ENCODE measurements at places on chromosomes 12 and 14. TPM values are rescaled to one million over a fixed set of nuclear protein-coding genes. Genes with fewer than 3 reads are reported as not detected.

GRCh38 chr14:97251491-97252155 lies 454.4 kb downstream of the VRK1 start:
- no peaks in the 10 kb centered on the region for H3K27me3 ChIP-seq
- no peak overlapping the region for H3K27ac ChIP-seq
- no peaks in the 10 kb centered on the region for H3K4me1 ChIP-seq
- H3K36me3 ChIP-seq = no peaks in the 10 kb centered on the region
- H3K4me3 ChIP-seq = no peak overlapping the region
- no peak for DNase-seq

DNA sequence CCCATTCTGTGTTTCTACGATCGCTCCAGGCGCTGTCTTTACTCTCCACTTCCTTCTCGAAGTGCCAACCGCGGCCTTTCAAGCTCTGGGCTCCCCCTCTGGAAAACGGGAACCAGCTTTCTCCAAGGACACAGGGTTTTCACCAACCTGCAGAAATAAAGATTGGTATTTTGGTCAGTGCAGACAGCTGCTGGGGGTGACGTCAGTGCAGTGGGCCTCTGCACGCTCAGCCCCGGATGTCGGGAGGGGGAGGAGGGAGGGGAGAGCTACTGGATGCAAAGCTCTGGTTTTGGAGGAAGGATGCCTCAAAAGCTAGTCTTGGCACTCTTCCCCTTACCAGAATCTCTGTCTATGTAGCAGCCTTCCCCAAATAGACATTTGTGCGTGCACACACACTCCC lies 19.9 kb downstream of the HRK start:
- no peaks in the 10 kb centered on the region for H3K27me3 ChIP-seq
- H3K27ac ChIP-seq = no peak overlapping the region
- H3K4me1 ChIP-seq = no peaks in the 10 kb centered on the region
- no peak for DNase-seq

TAS2R7 gene
- not detected for total RNA-seq

- no peak overlapping the region for H3K4me3 ChIP-seq
- no peak overlapping the region for H3K27ac ChIP-seq
- no peaks in the 10 kb centered on the region for H3K36me3 ChIP-seq
- DNase-seq = no peak
Observed at GRCh38 chr14:51157012-51157411, 62.1 kb upstream of the TRIM9 start.

- peaks cover 29% of the 10 kb centered on the region for H3K36me3 ChIP-seq
- no peaks in the 10 kb centered on the region for H3K27me3 ChIP-seq
- DNase-seq = no peak
- no peak overlapping the region for H3K4me3 ChIP-seq
- no peaks in the 10 kb centered on the region for H3K4me1 ChIP-seq
Observed at GRCh38 chr14:99936738-99937474, 128.3 kb upstream of the EVL start.

CPSF6 gene
- 35.2 TPM for total RNA-seq

LGR5 gene
- total RNA-seq = not detected

DNA sequence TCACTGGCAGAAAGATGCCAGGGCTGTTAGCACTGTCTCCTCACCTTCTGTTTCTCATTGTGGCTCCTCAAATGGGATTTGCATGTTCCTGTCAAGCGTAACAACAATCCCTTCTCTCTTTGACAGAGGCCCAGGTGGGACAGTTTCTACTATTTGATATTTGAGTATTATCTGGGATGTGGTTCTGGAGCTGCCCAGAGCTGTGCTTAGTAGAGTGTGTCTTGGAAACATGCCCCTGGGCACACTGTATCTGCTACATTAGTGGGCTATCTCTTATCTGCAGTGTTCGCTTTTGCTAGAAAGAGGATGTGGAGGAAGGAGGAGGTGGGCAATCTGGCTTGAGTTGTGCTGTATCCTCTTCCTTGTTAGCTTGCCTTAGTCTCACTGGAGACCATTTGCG lies 3.8 kb upstream of the ACADS start:
- H3K4me3 ChIP-seq = no peak overlapping the region
- H3K36me3 ChIP-seq = peaks cover 71% of the 10 kb centered on the region
- no peaks in the 10 kb centered on the region for H3K4me1 ChIP-seq
- no peak overlapping the region for H3K27ac ChIP-seq
- no peak for DNase-seq

FOXG1 gene
- not detected for total RNA-seq

DNA sequence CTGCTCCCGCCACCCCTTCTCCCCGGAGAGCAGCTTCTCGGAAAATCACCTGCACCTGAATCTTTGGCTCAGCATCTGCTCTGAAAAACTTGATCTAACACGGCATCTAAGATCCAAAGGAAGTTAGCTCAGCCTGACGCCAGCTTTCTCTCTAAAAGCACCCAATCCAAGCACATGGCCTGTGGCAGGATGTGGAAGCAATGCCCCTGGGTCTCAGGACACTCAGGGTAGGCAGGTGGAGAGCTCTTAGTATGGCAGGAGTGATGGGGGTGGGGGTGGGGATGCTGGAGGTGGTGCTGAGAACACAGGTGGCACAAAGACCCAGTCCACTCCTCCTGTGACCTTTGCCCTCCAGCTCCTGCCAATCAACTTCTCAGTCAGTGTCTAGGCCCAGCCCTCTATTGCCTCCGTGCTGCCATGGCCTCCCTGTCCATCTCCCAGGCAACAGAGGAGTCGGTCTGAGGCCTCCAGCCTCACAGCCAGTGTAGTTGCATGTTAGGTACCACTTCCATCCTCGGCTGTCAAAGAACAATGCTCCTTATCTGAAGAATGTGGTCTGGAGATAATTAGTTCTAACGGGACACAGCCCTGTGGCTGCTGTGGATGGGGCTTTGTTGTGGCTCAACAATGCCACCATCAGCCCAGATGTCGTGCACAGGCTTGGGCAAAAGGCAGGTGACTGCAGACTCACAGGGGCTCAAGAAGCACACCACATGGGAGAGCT lies 180.0 kb upstream of the C14orf180 start:
- no peak overlapping the region for H3K27ac ChIP-seq
- no peak overlapping the region for H3K4me3 ChIP-seq
- no peaks in the 10 kb centered on the region for H3K36me3 ChIP-seq
- DNase-seq = no peak
- peaks cover 2% of the 10 kb centered on the region for H3K27me3 ChIP-seq
- no peaks in the 10 kb centered on the region for H3K4me1 ChIP-seq

PIWIL1 gene
- not detected for total RNA-seq

DNA sequence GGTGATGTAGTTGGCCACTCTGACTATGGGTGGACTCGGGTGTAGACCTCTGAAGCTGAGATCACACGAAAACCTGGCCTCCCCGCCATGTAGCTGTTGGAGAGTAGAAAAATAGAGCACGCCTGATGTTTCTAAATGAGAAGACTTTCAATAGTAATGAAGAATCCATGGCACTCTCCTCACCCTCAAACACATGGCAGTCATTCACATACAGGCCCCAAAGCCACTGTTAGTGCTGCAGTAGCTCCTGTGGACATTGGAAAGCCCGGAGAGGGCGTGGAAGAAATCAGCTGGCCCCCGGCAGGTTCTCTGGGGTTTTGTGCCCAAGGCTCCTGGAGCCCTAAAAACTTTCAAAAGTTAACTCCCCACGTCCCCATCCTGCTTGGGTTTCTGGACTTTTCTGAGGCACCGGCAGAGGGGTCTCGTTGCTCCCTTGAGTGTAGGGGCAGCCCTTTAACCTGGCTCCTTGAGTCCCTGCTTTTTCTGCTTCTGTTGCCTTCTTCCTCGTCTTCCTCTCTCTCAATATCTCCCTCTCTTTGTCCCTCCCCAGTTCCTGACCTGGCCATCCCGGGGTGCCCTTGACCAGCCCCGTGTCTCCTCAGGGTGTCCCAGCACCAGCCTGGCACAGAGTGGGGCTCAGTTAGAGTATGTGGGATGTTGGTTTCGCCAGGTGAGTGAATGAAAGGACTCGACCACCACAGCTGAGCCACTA lies 8.3 kb downstream of the MEG3 start:
- no peaks in the 10 kb centered on the region for H3K4me1 ChIP-seq
- no peak overlapping the region for H3K27ac ChIP-seq
- no peak overlapping the region for H3K4me3 ChIP-seq
- no peaks in the 10 kb centered on the region for H3K36me3 ChIP-seq
- no peak for DNase-seq

GRCh38 chr12:66708704-66709456 lies 30.0 kb upstream of the GRIP1 start:
- no peaks in the 10 kb centered on the region for H3K4me1 ChIP-seq
- no peak overlapping the region for H3K27ac ChIP-seq
- no peaks in the 10 kb centered on the region for H3K27me3 ChIP-seq
- no peak overlapping the region for H3K4me3 ChIP-seq
- DNase-seq = no peak
- no peaks in the 10 kb centered on the region for H3K36me3 ChIP-seq

DNA sequence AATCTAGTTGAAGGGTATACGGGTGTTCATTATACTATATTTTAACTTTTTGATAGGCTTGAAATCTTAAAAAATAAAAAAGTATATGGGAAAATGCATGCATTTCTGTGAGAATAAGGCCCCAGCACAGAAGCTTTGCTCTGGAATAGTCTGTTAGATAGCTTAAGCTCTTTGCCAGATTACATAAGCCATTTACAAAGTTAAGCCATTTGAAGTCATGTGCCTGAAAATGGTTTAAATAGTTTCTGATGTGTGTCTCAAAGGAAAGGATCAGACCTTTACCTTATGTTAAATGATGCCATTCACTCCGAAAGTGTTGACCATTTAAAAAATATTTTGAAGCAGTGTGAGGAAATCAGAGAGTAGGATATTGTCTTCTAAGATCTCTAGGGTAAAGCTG lies 51.3 kb downstream of the WASHC4 start:
- H3K4me1 ChIP-seq = no peaks in the 10 kb centered on the region
- no peak overlapping the region for H3K27ac ChIP-seq
- peaks cover 28% of the 10 kb centered on the region for H3K36me3 ChIP-seq
- no peak overlapping the region for H3K4me3 ChIP-seq
- DNase-seq = no peak
- no peaks in the 10 kb centered on the region for H3K27me3 ChIP-seq

DNA sequence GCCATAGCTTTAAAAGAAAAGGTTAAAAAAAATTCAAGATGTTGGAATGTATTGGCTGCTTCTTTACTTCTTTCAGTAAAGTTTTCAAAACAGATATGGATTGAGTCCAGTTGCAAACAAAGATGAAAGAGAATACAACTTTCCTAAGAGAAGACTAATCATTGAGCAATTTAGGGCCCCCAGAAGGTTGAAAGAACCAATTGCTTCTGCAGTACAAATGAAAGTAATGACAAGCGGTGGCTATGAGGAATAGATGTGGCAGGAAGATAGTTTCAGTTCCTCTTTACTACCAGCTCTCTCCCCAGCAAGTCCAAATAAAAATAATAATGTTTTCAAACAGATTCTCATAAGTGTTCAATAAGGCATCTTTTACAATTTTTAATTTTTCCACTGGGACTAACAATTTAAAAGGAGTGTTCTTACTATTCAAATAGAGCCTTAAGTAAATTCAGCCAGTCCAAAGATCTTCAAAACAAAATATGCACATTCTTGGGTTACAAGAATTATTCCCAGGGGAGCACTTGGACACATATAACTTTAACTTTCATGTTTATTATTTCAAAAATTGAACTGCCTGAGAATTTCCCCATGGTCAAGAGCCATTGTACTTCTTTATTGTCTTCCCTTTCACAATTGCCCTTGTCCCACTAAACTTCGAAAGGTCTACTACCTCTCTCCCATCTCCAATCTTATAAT lies 62.3 kb upstream of the PPP1R12A start:
- peaks cover 37% of the 10 kb centered on the region for H3K4me1 ChIP-seq
- peak overlapping the region; percentile 68 for H3K27ac ChIP-seq
- DNase-seq = no peak
- H3K36me3 ChIP-seq = no peaks in the 10 kb centered on the region

DNA sequence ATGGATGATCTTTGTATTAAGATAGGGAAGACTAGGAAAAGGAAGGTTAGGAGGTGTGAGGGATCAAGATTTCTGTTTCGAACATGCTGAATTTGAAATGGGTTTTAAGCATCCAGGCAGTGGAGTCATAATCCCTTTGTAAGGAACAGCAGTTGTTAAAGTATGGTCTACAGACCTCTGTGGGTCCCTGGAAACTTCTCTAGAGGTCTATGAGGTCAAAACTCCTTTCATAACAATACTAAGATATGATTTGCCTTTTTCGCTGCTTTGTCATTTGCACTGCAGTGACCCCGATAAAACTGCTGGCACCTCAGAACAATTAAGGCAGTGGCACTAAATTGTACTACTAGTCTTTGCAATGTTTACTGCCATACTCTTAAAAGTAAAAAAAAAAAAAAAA lies 1.5 kb downstream of the RAD51AP1 start:
- no peaks in the 10 kb centered on the region for H3K36me3 ChIP-seq
- no peak overlapping the region for H3K4me3 ChIP-seq
- H3K27me3 ChIP-seq = no peaks in the 10 kb centered on the region

DNA sequence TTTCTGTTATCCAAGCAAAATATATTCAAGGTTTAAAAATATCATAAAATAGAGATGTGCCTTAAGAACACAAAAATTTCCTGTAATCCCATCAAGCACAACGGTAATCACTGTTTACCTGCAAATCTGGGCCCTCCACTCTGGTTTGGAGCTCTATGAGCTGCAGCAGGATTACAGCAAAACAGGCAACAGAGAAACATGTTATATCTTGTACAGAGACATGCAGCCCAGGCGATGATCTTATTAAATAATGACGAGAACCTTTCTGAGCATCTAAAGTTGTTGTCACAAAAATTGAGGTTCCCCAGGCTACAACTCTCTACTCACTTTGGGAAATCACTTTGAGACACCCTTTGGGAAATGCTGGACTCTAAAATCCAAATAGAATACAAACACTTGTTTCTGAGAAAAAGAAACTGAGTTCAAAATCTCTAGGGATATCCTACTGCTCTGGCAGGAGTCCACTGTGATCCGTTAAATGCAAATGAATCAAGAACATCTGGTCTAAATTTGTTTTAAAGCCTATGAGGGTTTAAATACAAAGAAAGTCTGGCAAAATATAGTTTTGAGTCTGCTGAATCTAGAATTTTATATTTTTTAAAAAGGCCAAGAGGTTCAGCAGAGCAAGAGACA lies 36.3 kb downstream of the STON2 start:
- no peaks in the 10 kb centered on the region for H3K27me3 ChIP-seq
- H3K36me3 ChIP-seq = no peaks in the 10 kb centered on the region
- H3K4me1 ChIP-seq = no peaks in the 10 kb centered on the region
- no peak for DNase-seq

DNA sequence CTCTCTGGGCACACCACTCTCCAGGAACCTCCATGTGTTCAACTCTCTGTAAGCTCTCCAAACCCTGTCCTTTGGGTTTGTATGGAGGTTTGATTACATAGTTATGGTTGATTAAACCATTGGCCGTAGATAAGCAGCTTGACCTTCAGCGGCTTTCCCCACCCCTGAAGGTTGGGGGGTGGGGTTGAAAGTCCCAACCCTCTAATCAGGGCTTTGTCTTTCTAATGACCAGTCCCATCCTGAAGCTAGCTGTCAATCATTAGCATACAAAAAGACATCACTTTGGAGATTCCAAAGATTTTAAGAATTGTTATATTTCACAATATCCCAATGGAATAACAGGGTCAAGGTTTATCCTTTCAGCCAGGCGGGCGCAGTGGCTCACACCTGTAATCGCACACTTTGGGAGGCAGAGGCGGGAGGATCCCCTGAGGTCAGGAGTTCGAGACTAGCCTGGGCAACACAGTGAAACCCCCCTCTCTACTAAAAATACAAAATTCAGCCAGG lies 8.4 kb downstream of the FAM186A start:
- no peaks in the 10 kb centered on the region for H3K36me3 ChIP-seq
- H3K4me3 ChIP-seq = no peak overlapping the region
- no peaks in the 10 kb centered on the region for H3K4me1 ChIP-seq
- H3K27ac ChIP-seq = no peak overlapping the region
- no peak for DNase-seq
- no peaks in the 10 kb centered on the region for H3K27me3 ChIP-seq

- H3K36me3 ChIP-seq = no peaks in the 10 kb centered on the region
- H3K27ac ChIP-seq = peak within 1 kb of the TSS; percentile 93
Observed at GRCh38 chr12:62259993-62260732, at the start of gene USP15. Gene USP15 (plus strand): TSS chr12:62260404. CDS start chr12:62260415, 11 bp downstream.

Measured in sigmoid colon (tissue), 7 donors.